Activated naive CD8-positive, alpha-beta T cell treated with anti-CD3 and anti-CD28 coated beads, Interleukin-2, amount 10 ng/mL, durations not matched to agents 7 days and 5 days (primary cell): ENCODE measurements at places on chromosomes 6 and 20. TPM values are rescaled to one million over a fixed set of nuclear protein-coding genes. Genes with fewer than 3 reads are reported as not detected.

The LCA5 gene
- total RNA-seq: 0.08 TPM

GRCh38 chr6:154800338-154800737, 67.1 kb downstream of the SCAF8 start:
- no peak for DNase-seq

GRCh38 chr6:158645064-158646022, 800 bp upstream of the DYNLT1 start:
- DNase-seq: no peak

The RSPO4 gene
- total RNA-seq: 0.28 TPM

GRCh38 chr6:47034421-47034820, 7.7 kb downstream of the ADGRF1 start:
- no peak for DNase-seq

The SMOC2 gene
- not detected for total RNA-seq

GRCh38 chr20:16477632-16478031, 95.6 kb downstream of the KIF16B start:
- DNase-seq: no peak

The CPNE5 gene
- 1.3 TPM for total RNA-seq

The PTCRA gene
- total RNA-seq: not detected

DNA sequence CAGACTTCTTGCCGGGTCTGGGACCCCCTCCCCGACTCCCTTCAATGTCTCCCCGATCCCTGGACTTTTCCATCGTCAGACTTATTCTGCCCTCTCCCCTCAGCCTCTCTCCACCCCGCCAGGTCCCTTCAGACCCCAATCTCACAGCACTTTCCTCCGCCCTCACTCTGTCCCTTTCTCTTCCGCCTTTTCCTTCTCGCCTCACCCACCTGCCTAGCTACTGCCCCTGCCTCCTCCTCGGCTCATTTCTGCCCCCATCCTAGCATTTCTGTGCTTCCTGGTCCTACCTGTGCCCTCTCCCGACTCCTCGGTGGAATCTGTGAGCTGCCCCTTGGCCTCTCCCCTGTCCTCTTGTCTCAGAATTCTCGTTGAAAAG, 616 bp downstream of the CHMP4B start:
- DNase-seq: peak; percentile 43

The RBM24 gene
- total RNA-seq: not detected

GRCh38 chr20:38221119-38221589, 39.4 kb downstream of the KIAA1755 start:
- peak; percentile 76 for DNase-seq

The ACAT2 gene
- total RNA-seq: 57.1 TPM

GRCh38 chr20:46984405-46984804, 89.8 kb downstream of the EYA2 start:
- DNase-seq: no peak

DNA sequence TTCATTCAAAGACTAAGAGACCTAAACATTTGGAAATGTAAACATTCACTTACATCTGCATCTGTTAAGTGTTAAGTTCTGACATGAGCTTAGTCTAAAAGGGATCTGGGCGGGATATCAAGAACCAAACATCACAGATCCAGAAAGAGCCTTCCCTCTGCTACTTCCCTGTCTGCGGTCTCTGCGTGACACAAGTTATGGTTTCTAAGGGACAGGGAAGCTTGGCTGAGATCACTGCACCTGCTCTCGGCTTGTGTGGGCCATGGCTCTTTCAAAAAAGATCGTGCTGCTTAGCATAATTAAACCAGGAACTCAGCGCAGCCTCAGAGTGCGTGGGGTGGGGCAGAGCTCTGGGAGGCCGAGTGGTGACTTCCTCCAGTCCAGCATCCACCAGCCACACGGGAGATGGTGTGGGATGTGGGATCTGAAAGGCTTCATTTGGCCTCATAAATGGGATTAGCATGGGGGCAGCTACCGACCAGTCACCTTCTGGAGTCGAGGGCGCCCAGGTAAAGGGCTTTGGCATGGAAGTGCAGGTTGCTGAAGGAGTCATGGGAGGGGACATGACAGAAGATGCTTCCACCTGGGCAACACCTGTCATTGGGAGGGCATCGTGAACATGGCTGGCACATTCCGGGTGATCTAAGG, 16.7 kb upstream of the RAMACL start:
- no peak for DNase-seq

DNA sequence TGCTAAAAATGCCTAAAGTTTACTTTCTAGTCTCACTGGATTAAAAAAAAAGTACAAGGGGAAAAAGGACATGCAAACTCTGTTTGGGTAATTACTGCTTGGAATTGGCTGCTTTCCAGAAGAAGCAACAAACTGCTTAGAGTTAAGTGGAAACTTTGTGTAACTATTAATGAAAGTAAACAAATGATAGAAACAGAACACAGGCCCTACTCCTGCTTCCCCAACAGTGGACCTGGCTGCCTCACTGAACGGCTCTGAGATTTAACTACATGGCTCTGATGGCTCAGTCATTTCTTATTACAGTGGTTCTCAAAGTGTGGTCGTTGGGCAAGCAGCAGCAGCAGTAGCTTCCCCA, 108.5 kb downstream of the MAN1A1 start:
- DNase-seq: no peak

GRCh38 chr6:44658571-44658970, 271.1 kb downstream of the CDC5L start:
- DNase-seq: no peak

The METTL24 gene
- total RNA-seq: 0.55 TPM

DNA sequence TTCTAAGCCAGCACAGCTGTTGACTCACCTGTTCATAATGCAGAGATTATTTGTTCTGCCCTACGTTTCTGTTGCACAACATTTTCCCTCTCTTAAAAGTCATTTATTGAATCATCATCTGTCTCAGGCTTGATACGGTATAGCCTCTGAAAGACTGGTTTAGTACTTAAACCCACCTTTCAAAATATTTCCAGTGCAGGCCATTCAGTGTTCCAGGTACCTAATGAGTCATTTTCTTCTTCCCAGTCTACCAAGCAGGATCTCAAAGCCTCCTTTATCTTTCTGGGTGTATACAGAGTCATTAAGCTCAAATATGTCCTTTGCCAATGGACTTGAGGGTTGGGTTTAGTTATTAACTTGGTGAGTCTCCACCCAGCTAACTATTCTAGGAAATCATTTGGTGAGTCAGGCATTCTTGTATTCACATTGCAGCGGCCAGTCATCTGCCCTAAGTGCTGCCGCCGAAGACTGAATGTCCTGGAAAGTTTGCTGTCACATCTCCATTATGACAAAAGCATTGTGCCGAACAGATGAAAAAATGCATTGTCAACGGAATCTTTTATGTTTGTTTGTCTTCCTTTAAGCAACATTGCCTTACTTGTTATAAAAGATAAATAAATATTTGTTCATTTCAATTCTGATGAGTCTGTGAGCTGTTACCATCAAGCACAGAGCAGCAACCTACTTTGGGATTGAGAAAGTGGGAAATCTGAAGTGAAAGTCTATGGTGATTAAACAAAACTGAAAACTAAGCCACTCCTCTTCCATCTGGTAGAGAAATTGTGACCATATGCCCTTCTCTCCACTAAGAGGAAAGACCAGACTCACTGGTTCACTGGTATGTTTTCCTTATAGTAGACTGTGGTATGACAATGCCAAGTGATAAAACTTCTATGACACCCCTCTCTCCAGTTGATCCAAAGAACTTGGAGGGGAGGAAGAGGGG, 14.3 kb upstream of the FAM135A start:
- DNase-seq: no peak

DNA sequence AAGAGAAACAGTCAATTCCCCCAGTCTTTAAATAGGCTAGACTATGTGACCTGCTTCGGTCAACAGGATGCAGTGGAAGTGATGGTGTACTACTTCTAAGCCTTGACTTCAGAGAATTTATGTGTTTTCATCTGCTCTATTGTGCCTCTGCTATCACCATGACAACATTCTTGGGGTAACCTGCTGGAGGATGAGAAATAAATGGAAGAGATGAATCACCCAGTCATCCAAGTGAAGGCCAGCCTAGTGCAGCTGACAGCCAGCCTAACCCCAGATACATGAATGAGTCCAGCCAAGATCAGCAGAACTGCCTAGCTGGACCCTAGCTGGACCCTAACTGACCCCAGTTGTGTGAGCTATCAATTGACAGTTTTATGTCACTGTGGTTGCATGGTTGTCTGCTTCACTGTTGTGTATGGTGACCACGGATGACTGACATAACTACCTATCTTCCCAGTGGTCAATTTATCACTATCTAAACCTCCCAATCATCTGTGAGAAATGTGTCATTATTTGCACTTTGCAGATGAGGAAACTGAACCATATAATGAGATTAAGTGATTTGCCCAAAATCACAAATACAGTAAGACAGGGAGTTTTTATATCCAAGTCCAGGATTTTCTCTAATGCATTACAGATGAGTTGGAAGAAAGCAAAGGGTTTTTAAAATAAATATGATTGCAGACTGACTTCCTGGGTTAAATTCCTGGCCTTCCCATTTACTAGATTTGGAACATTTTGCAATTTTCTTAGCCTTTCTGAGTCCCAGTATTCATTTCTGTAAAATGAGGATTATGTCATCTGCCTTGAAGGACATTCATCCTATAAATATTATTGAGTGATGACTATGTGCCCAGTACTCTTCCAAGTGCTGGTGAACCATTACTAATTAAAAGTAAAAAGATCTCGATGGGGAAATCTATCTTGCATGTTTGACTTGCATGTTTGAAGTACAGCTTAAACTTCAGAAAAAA, 136.4 kb upstream of the PLCB4 start:
- no peak for DNase-seq

The TPD52L2 gene
- total RNA-seq: 39.5 TPM

The RAET1L gene
- not detected for total RNA-seq

GRCh38 chr20:1241456-1241855, 15.6 kb downstream of the RAD21L1 start:
- DNase-seq: no peak

GRCh38 chr20:8330785-8331695, 199.0 kb downstream of the PLCB1 start:
- DNase-seq: no peak

GRCh38 chr6:23027281-23027680, 457.9 kb downstream of the HDGFL1 start:
- DNase-seq: no peak

DNA sequence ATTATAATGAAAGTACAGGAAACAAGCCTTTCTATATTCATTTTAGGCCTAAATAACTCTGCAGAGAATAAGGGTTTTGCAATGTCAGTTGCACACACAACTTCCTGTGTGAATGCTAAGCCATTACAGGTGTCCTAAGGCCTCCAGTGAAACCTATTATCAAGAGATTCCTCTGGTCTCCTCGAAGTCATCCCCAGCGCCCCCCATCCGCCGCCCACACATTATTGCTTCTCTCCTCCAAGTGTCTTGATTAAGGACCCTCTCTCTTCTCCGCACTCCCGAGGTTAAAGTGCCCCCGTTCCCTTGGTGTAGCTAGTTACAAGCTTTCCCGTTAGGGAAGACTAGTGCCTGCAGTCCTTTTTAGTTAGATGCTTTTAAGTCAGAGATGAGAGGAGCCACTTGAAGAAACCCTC, 1.3 kb downstream of the HIVEP2 start:
- peak; percentile 66 for DNase-seq

The NFKBIL1 gene
- total RNA-seq: 15.4 TPM

- DNase-seq: no peak
Observed at GRCh38 chr6:148997865-148998264, 251.0 kb downstream of the UST start.

The OVOL2 gene
- not detected for total RNA-seq

GRCh38 chr20:63696628-63697356, at the start of gene TNFRSF6B:
TSS of gene TNFRSF6B (plus strand) at chr20:63696652. CDS start at chr20:63696768, 116 bp downstream.
- DNase-seq: no peak

GRCh38 chr6:169171016-169171415, 82.6 kb downstream of the THBS2 start:
- no peak for DNase-seq

GRCh38 chr6:80454197-80454596, 347.7 kb downstream of the BCKDHB start:
- no peak for DNase-seq

The TGM2 gene
- 0.50 TPM for total RNA-seq

The RNF5 gene
- 44.5 TPM for total RNA-seq

The TNFRSF6B gene
- total RNA-seq: not detected

DNA sequence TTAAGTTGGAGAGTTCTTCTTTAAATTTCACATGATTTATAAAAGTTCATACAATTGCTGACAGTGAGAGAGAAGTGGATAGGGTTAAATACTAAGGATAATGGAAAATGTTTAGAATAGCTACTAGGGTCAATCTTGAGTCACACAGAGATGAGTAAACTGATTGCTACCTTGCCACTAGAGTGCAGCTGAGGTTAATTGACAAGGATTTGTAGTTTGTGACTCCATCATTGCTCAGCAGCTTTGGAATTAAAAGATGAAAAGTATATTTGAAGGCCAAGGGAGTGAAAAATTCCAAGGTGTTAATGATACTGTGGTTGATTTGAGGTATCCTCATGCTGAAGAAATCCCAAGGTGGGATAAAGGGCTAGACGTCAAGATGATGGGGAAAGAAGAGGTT, 524.0 kb downstream of the UTRN start:
- no peak for DNase-seq

DNA sequence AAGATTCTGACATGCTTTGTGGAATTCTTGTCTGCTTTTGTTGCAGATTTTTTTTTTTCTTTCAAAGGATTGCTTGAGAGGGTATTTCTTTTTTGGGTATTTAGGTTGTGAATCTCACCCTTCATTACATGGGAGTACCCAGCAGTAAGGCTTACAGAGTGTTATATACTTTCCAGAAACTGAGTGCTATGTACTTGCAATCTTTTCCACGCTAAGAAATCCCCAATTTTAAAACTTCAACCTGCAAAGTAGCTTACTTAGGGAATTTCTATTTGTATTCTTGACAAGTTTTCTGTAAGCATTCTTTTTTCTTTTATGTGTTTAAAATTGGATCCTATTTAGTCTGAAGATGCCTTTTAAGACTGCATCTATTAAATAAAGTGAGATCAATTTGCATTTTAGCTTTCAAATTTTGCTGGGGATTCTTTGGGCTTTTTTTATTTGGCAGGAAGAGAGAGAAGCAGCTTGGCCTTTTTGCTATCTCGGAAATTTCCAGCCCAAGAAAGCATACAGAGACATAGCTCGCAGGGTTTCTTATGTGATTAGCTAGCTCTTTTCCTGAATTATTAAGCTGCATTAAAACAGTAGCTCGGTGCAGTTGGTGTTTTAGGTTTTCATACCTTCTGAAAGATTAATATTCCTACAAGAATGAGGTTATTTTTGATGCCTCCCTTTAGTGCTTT, 42.6 kb downstream of the KCNS1 start:
- no peak for DNase-seq
